ENCODE measurements at places on chromosomes 7 and 10. TPM values are rescaled to one million over a fixed set of nuclear protein-coding genes. Genes with fewer than 3 reads are reported as not detected.
A peak's percentile ranks its signal among the peaks of the same experiment; 100 is the strongest.

Gene NKX2-3
- total RNA-seq = not detected

Gene NPY
- total RNA-seq = not detected

Gene TFEC
- not detected for total RNA-seq

Gene CADPS2
- total RNA-seq = 16.4 TPM

- no peak overlapping the region for H3K4me3 ChIP-seq
- DNase-seq = no peak
- no peaks in the 10 kb centered on the region for H3K4me1 ChIP-seq
These were observed 34.9 kb upstream of the FOXL3 start for GRCh38 chr7:255038-255435.

DNA sequence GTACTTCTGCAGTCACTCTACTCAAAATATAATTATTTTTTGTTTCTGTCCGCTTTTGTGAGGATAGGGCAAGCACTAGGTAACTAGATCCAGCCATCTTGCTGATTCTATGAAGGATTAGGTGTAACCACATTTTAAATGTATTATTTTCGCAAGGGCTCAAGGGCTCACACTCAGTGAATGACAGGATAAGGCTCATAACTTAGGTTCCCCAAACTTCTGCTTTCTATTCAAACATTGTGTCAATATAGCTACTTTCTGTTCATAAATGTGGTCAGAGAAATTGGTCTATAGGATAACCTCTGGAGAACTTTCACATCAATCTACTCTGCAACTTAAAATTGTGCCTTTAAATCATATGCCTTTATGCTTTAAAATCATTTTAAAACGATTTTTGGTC lies 1141.2 kb downstream of the SORCS1 start:
- H3K4me1 ChIP-seq = no peaks in the 10 kb centered on the region
- no peaks in the 10 kb centered on the region for H3K27me3 ChIP-seq
- no peak overlapping the region for H3K4me3 ChIP-seq

DNA sequence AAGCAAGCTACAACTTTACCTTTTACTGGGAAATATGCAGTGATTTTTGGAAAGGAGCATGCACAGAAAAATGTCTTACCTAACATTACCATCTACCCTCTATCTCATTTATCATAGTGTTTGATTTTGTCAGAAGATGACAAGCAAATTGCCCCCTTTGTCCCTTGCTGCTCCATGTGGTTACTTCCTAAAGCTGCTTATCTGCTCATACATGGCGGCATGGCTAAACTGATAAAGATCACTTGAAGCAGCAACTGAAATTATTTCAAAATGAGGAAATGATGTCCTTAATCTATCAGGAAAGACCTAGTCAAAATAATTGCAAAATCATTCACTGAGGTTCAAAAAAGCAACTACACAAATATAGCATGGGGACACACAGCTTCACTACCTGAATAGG lies 1198.5 kb upstream of the SORCS1 start:
- H3K27ac ChIP-seq = no peak overlapping the region
- DNase-seq = no peak
- no peaks in the 10 kb centered on the region for H3K36me3 ChIP-seq
- H3K4me1 ChIP-seq = no peaks in the 10 kb centered on the region
- H3K4me3 ChIP-seq = no peak overlapping the region

- H3K36me3 ChIP-seq = no peaks in the 10 kb centered on the region
- DNase-seq = no peak
- no peaks in the 10 kb centered on the region for H3K4me1 ChIP-seq
- no peak overlapping the region for H3K27ac ChIP-seq
These were observed 231.7 kb downstream of the USP6NL start for GRCh38 chr10:11379771-11380170.

GRCh38 chr7:20778063-20778721 lies 8.5 kb downstream of the SP8 start:
- peak; percentile 79 for DNase-seq
- H3K4me1 ChIP-seq = peaks cover 14% of the 10 kb centered on the region
- H3K36me3 ChIP-seq = peaks cover 3% of the 10 kb centered on the region
- peaks cover 79% of the 10 kb centered on the region for H3K27me3 ChIP-seq
- H3K27ac ChIP-seq = no peak overlapping the region
- peak overlapping the region; percentile 71 for H3K4me3 ChIP-seq

- no peak overlapping the region for H3K27ac ChIP-seq
- no peaks in the 10 kb centered on the region for H3K27me3 ChIP-seq
- no peaks in the 10 kb centered on the region for H3K36me3 ChIP-seq
- H3K4me1 ChIP-seq = no peaks in the 10 kb centered on the region
- DNase-seq = no peak
These were observed 60.8 kb upstream of the EEPD1 start for GRCh38 chr7:36092221-36092771.

GRCh38 chr10:25522946-25523608 lies 348.3 kb downstream of the GPR158 start:
- DNase-seq = peak; percentile 49
- no peaks in the 10 kb centered on the region for H3K4me1 ChIP-seq
- H3K27ac ChIP-seq = no peak overlapping the region
- H3K27me3 ChIP-seq = peaks cover 14% of the 10 kb centered on the region

DNA sequence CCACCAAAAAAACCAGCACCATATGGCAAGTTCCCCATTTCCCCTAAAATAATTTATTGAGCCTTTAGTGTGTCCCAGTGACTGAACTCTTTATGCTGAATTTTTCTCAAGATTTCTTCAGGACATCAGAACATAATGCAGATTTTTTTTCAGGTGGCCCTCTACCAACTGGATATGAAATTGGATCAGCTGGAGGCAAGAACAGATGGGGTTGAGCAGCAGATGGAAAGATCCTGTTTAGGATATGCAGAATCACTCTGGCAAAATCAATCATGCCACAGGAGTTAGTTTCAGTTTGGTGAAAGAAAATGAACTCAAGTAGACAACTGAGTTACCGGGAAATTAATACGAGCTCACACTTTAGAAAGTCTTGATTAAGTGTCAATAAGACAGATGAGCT lies 761.5 kb upstream of the C7orf33 start:
- no peaks in the 10 kb centered on the region for H3K27me3 ChIP-seq
- no peak overlapping the region for H3K4me3 ChIP-seq
- DNase-seq = no peak

GRCh38 chr7:158248816-158249215 lies 338.8 kb downstream of the PTPRN2 start:
- H3K36me3 ChIP-seq = no peaks in the 10 kb centered on the region
- no peaks in the 10 kb centered on the region for H3K27me3 ChIP-seq
- H3K4me1 ChIP-seq = no peaks in the 10 kb centered on the region
- no peak overlapping the region for H3K27ac ChIP-seq
- no peak for DNase-seq
- no peak overlapping the region for H3K4me3 ChIP-seq
